WTC11 (cell line): ENCODE measurements at places on chromosomes 5 and 9. TPM values are rescaled to one million over a fixed set of nuclear protein-coding genes. Genes with fewer than 3 reads are reported as not detected.

- DNase-seq, result no peak
Observed at GRCh38 chr5:178312880-178313282, 80.3 kb upstream of the PHYKPL start.

GRCh38 chr9:33426843-33427293, 20.5 kb downstream of the AQP3 start:
- DNase-seq, result no peak

Gene RNF208
- 13.3 to 14.8 TPM (median 14.3 TPM) in 3 replicates for total RNA-seq

- DNase-seq, result no peak
Observed at GRCh38 chr9:128120741-128121465, 6.6 kb downstream of the PTGES2 start.

Gene SLC25A2
- total RNA-seq, result 0.24 TPM in 1 of 3 replicates, not detected in the others

DNA sequence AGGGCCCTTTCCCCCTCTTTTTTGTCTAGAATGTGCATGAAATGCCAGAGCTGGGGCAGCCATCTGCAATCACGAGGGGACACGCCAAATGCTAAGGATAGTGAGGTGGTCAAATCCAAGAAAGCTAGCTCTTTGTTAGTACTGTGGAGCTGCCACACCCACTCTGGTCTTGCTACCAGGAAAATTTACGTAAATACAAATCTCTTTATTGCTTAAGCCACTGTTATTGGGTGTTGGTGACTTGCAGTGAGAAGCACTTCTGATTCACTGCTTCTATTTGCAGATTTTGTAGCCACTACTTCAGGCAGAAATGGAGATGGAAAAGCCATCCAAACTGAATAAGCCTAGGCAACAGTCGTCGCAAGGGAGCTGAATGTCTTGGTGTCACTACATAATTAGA, 25.6 kb upstream of the SUSD1 start:
- no peak for DNase-seq

GRCh38 chr9:97861148-97861475, 8.1 kb downstream of the FOXE1 start:
- no peak for DNase-seq

Gene BTNL3
- not detected in 3 replicates for total RNA-seq

DNA sequence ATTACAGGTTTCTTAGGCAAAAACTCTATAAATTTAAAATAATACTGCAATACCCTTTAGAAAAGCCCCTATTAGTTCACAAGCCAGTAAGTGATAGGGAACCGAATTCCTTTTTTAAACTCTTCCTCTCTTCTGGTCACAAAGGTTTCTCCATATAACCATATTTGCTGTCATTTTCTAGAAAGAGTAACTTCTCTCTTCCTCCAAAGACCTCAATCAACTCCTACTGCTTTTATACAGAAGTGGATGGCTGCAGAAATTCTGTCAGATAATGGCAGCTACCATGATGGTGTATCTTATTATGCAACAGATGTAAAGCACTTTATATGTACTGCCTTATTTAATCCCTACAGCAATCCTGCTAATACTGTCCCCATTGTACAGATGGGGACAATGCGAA, 6.2 kb downstream of the TUT7 start:
- no peak for DNase-seq
